ENCODE measurements at places on chromosomes 7 and 10.

- no peak for DNase-seq
These were observed 126.5 kb downstream of the SLIT1 start for GRCh38 chr10:97059006-97059871.

- DNase-seq: no peak
These were observed 1.1 kb upstream of the SFXN4 start for GRCh38 chr10:119166564-119166963.

GRCh38 chr10:58734116-58734515 is 221.4 kb downstream of the BICC1 start:
- no peak for DNase-seq

DNA sequence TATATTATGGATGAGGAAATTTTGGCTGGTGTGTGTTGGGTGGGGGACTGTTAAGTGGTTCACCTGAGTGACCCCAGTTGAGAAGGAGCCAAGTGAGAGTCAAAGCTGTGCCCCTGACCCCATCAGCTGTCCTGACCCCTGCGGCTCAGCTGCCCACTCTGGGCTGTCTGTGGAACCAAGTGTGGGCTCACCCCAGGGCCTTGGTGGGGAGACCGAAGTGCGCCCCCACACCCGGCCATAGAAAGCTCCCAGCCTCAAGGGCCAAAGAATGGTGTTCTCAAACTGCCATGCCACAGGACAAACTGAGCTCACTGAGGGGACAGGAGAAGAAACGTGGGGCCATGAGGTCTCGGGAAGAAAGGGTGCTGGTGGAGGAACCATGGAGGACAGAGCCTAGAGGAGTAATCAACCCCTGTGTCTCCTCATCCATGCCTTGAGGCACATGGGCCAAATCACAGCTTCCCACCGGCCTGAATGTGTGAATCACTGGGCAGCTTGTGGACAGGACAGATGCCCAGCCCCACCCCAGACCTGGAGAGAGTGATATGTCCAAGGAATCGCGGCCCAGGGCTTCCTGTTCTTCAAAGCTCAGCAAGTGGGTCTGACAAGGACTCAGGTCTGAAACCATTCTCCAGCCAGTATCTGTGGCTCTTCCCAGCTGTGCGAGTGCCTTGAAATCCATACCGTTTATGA is 86.2 kb upstream of the CACUL1 start:
- no peak for DNase-seq

DNA sequence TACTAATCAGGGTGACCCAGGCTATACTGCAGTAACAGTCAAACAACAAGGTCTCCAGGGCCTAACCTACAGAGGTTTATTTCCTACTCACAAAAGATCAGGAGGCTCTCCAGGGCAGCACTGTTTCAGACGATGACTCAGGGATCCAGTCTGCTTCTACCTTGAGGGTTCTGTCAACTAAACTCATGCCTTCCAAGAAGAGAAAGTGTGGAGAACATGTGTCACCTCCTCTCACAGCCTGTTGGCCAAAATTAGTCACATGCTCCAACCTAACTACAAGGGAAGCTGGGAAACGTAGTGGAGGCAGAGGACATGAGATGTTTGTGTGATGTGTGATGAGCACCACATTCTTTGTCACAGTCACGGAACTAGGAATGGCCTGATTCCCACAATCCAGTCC is 14.7 kb upstream of the INA start:
- no peak for DNase-seq

DNA sequence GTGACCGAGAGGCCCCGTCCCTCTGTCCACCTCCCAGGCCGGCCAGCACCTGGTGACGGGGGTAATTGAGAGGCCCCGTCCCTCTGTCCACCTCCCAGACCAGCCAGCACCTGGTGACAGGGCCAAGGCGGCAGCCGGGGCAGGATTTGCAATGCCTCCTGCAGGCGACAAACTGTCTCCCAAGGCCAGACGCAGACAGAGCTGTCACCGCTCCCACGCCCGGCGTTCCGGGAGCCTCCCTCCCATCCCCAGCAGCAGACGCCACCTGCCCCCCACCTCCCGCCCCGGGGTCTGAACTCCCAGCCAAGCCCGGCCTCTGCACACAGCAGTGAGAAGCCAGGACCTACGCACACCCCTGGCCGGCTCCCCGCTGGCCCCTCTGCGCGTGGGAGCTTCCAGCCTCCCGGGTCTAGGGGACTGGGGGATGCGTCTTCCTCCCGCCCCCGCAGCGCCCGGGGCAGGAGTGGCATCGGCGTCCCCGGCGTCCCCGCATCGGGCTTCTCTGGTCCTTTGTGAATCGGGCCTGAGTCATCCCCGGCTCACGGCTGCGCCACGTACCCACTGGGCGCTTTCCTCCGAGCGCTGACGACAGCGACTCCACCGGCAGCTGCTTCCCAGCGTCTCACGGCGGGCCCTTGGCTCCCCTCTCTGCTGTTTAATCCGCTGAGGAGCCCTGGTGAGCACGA is 95.1 kb upstream of the DIP2C start:
- peak; percentile 49 for DNase-seq

GRCh38 chr10:52688899-52689298 is 83.7 kb downstream of the MBL2 start:
- no peak for DNase-seq

- DNase-seq: no peak
These were observed 120.6 kb downstream of the NEBL start for GRCh38 chr10:20776384-20777118.

- DNase-seq: no peak
These were observed 33.8 kb upstream of the CUX1 start for GRCh38 chr7:101783381-101784181.

DNA sequence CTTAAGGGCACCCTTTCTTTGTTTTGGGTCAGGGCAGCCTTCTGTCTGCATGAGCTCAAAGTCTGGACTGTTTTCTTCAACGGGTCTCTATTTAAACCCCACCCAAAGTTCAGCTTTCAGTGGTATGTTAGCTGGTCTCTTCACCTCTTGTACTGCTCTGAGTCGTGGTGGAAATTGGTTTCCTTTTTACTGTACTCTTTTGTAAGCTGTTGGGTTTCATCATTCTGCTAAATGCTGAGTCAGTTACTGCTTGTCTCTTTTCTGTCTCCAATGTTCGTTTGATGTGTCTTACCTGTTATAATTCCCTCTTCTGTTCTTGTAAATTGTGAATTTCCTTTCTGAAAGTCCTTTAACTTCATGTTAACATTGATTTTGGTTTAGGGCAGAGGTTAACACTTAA is 64.1 kb upstream of the MALRD1 start:
- DNase-seq: no peak

DNA sequence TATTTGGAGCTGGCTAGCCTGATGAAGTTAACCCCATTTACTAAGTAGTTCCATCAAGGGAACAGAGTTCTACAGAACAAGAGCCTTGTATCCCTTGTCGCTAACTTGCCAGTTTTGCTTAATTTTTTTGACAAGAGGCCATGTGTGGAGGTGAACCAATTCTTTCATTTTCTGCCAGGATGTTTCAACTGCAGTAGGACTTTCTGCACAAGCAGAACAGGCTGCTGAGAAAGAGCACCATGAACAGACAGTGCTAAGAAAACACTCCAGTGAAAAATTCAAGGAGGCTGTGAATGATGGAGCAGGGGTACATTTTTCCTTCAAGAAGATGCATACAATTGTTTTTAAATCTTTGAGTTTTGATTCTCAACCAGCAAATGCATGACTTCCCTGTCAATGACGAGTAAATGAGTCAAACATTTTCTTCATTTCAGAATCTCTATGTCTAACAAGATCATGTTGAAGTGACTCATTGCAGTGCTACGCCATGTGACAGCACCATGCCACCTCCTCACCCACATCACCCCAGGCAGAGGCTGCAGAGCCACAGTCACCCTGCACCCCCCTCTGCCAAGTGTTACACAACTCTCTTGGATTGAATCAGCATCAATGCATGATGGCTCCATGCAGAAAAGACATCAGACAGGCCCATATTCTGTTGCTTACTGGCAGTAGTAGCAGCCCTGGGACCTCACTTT is 193.1 kb downstream of the COBL start:
- peak; percentile 70 for DNase-seq

DNA sequence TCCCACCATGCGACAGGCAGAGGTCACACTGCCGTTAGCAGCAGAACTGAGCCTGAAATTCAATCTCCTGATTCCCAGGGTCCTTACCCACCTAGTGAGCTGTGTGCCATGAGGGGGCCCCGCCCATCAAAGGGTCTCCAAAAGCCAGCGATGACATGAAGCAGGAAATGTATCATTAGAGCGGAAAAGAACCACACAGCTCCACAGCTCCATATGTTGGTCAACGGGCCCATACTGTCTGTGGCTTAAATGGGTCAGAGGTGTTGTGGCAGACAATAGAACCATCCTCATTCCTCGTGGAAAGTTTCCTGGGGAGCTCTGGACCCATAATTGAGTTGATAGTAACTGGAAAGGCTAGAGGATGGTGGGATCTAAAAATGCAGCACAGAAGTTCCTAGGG is 68.1 kb upstream of the PODXL start:
- DNase-seq: no peak

DNA sequence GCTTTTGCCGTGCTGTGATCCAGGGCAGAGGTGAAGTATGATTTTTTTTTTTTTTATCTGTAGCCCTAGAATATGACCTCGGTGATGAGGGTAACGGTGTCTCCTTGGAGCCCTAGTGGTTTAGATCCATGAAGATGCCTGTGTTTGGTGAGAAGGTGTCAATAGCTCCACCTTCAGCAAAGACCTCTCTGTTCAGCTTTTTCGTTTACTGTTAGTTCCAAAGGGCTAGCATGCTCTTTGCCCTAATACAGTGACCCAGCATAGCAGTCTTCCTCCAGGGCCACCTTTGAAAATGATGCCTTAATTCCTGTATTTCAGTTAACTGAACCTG is 746 bp upstream of the MRPS16 start:
- DNase-seq: no peak

- no peak for DNase-seq
These were observed 10.9 kb upstream of the CDK1 start for GRCh38 chr10:60767424-60767823.

DNA sequence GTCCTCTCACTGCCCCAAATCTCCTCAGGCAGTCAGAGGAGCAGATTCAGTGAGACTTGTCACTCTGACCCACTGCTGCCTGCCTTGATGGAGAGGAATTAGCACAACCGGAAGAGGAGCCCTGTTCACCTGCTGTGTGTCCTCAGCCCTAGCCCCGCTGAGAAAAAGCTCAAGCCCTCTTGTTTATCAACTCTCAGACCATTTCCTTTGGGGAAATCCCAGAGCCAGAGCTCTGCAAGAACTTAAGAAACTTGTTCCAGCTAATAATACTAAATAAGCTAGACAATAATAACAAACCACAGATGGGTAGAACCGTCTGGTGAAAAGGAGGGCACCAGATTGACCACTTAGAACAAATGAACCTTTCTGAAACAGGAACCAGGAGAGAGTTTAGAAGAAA is 37.7 kb upstream of the ITGB1 start:
- no peak for DNase-seq

DNA sequence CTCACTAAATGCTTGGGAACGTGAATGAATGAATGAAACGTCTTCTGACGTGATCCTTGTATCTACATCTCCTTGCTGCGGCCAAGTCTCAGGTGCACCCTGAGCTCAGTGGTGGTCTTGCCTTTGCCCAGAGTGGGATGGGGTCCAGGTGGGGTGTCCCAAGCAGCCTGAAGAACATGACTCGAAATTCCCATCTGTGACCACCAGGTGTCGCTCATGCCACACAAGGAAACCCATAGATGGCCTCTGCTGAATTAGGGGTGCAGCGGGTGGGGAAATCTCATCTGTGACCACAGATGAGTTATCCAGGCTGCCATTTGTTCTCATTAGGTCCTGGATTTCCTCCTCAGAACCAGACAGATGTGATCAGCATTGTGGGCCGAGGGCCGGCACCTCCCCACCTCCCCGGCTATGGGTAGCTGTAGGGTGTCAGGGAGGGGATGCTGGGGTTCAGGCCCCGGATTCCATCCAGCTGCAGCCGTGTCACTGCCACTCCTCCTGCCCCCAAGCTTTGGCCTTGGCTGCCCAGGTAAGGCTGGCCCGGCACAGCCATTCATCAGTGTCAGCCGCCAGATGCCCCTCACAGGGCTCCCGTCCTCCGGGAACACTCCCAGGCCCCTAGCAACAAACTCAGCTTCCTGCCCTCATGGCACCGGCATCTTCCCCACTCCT is 21.0 kb upstream of the GNA12 start:
- DNase-seq: no peak

DNA sequence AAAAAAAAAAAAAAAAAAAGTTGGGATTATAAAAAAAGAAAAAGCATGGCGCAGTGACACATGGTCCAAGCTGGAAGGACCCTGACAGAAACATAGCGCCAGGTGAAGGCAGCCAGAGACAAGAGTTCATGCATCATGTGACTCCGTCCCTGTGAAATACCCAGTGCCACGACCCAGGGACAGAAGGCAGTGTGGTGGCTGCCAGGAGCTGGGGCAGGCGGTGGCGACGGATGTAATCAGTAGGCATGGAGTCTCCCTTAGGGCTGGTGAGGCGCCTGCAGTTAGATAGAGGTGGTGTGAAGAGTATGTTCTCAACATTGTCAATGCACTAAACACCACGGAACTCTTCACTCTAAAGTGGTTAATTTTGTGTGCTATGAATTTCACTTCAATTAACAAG is 43.9 kb downstream of the STK32C start:
- no peak for DNase-seq

- DNase-seq: no peak
These were observed 3.0 kb upstream of the PRSS37 start for GRCh38 chr7:141844256-141844655.

GRCh38 chr7:87151729-87152111 is 533 bp upstream of the DMTF1 start:
- DNase-seq: no peak

GRCh38 chr7:29883462-29884398 is 77.4 kb downstream of the WIPF3 start:
- DNase-seq: no peak

DNA sequence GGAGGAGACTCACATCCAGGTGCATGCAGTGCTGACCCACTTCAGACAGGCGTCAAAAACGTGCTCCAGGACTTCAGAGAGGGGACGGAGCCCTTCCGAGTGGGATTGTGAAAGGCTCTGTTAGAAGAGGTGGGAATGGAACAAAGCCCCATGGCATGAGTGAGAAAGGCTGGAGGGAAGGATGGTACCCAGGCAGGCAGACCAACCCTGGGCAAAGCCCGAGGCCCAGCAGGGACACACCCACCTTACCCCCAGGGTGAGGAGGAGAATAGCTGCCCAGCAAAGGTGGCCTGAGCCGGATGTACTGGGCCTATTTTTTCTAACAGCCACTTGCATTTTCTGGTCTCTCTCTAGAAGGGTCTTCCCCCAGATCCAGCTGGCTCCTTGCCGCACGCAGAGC is 14.8 kb downstream of the CHAT start:
- no peak for DNase-seq
